Uterus (tissue), 4 donors: ENCODE measurements at places on chromosomes 7 and 10.

DNA sequence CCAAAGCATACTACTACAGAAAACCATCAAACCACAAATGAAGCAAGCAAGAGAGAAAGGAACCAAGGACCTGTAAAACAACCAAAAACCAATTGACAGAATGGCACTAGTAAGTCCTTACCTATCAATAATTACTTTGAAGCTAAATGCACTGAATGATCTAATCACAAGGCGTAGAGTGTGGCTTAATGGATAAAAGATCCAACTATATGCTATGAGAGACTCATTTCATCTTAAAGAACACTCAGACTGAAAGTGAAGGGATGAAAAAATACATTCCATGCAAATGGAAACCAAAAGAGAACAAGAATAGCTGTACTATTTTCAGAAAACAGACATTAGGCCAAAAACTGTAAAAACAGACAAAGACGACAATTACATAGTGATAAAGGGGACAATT lies 70.7 kb downstream of the CRPPA start:
- DNase-seq, result no peak

GRCh38 chr10:49520122-49520775 lies 18.7 kb downstream of the ERCC6 start:
- DNase-seq, result no peak

DNA sequence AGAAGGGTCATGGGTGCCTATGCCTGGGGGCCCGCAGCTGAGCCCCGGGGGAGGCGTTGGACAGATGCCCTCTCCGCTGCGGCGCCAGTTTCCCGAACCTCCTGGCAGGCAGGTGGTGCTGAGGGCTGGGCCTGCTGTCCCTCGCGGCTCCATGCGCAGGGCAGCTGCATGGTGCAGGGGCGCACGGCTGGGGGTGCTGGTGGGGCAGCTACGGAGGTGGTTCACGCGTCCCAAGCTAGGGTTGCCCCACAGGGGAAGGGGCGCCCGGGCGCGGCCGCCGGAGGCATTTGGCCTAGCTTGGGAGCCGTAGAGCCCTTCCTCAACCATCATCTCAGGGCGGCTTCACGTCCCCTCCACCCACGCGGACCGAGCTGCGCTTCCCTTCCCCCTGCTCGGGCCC lies 146.0 kb downstream of the CCDC201 start:
- no peak for DNase-seq

GRCh38 chr7:115924411-115924810 lies 106.2 kb downstream of the TFEC start:
- DNase-seq, result no peak

- no peak for DNase-seq
Observed at GRCh38 chr10:101018600-101019439, 12.1 kb downstream of the PDZD7 start.

GRCh38 chr10:102642736-102643335 lies 1.4 kb upstream of the TRIM8 start:
- DNase-seq, result peak; percentile 75

DNA sequence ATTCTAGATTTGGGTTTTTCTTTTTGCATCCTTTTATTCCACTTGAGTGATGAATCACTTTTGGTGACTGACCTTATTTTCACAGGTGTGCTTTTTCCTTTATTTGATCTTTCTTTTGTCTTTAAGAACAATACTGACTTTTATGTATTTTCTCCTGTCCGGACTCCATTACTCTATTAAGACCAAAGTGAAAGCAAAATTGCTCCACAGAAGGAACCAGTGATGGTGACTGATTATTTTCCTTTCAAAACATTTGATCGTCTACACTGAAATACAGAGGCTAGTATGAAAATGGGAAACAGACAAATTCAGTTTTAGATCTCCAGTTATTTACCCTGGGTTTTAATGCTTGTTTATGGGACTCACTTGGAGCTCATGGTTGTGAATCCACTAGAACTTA lies 15.5 kb downstream of the EXOC4 start:
- DNase-seq, result no peak

GRCh38 chr10:102802920-102803534 lies 34.2 kb downstream of the CYP17A1 start:
- peak; percentile 70 for DNase-seq

- DNase-seq, result no peak
Observed at GRCh38 chr10:119801176-119801575, 71.5 kb downstream of the MCMBP start.

DNA sequence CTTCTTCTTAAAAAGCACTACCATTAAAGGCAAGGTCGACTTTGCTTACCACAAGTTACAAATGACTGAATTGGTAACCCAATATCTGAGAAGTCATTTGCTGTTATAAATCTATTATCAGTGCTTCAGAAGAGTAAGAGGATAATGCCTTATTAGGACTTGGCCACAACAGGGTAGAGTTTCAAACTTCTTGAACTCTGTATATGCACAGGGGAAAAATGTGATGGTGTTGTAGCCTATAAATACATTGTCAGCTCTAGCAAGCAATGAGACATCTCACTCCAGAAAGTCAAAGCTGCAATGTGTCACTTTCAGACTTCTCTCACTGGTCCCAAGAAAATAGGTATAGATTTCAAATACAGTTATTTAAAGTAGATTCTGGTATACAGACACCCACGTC lies 9.3 kb downstream of the TFEC start:
- no peak for DNase-seq

GRCh38 chr10:32171204-32171603 lies 115.0 kb upstream of the KIF5B start:
- DNase-seq, result no peak

GRCh38 chr7:18213652-18214051 lies 186.0 kb upstream of the PRPS1L1 start:
- DNase-seq, result no peak

DNA sequence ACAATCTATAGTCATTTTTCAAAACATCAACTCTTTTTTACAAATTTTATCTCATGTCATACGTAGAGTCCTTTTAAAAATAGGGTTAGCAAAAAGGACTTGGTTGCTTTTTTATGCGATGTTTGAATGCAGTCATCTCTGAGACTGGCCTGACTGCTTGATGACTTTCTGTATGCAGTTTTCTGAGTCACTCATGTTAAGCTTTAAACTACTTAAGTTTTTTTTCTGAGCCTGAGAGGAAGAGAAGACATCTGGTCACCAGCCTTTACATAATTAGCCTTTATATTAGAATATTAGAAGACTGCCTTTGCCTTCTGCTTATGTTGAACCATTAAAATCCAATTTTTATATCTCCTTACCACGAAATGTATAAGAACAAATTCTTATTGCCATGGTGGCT lies 834.4 kb upstream of the MBL2 start:
- DNase-seq, result no peak

- no peak for DNase-seq
Observed at GRCh38 chr10:6313111-6313895, 110.6 kb downstream of the PFKFB3 start.

DNA sequence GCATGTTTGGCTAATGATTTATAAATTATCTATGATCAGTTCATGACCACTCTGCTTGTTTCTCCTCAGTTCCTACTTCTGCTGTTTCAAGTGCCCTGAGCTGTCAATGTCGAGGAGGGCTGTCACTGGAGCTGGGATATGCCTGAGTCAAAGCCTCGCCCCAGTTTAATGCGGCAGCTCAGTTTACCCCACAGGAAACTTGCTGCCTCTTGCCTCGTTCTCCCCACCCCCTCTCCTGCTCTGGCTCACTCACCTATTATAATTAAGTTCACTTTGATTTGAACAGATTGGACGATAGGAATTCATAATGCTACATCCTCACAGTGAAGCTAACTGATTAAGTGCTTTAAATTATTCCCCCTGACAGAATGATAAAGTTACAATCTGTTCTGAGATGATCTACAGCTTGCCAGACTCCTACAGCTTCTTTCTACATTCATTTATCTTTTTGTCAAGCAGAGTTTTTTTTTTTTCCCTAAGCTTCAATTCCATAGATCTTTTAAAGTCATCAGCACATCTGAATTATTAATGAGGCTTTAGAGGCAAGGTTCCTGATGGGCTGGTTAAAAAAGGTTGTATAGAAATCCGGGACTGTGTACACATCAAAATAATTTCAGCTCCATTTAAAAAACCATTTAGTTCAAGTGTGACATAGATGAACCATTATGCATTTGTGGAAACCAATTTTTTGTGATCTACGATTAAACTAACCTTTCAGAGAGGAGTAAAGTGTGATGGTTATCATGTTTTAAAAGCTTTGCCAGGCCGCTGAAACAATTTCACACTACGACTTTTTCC lies 758.3 kb downstream of the KCNMA1 start:
- DNase-seq, result no peak

DNA sequence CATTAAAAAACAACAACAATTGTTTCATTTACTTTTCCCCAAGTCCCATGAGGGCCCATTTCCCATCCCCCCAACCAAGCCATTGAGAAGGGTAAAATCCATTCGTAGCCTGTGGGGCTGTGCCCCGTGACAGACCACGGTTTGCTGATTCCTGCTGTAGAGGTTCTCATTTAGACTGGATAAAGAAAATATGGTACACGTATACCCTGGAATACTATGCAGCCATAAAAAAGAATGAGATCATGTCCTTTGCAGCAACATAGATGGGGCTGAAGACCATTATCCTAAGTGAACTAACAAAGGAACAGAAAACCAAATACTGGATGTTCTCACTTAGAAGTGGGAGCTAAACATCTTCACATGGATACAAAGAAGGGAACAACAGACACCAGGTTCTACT lies 44.9 kb downstream of the ZNF783 start:
- no peak for DNase-seq

GRCh38 chr7:105866102-105866801 lies 10.1 kb downstream of the ATXN7L1 start:
- DNase-seq, result no peak

- DNase-seq, result no peak
Observed at GRCh38 chr10:81019029-81019890, 481.6 kb downstream of the SH2D4B start.

GRCh38 chr10:62873866-62874265 lies 57.7 kb upstream of the EGR2 start:
- no peak for DNase-seq

DNA sequence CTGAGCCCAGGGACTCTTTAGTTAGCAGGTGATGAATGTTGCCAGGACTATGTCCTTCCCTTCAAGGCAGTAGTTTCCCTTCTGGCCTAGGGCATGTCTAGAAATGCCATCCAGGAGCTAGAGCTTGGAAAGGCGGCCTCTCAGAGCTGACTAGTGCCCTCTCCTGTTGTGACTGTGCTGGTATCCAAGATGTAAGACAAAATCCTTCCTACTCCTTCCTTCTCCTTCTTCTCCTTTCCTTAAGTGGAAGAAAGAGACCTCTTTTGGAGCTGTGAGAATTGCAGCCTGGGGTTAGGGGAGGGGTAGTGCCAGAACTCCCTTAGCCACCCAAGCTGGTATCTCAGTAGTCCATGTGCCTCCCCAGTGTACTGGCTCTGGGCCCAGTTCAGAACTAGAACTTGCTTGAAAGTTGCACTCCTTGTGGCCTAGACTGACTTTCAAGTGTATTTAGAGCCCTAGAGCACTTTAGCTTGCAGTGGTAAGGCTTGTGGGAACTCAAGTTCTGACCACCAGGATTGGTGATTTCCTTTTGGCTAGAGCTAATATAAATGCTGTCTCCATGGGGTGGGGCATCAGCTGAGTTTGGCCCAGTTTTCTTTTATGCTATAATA lies 118.8 kb downstream of the NPSR1 start:
- DNase-seq, result no peak

DNA sequence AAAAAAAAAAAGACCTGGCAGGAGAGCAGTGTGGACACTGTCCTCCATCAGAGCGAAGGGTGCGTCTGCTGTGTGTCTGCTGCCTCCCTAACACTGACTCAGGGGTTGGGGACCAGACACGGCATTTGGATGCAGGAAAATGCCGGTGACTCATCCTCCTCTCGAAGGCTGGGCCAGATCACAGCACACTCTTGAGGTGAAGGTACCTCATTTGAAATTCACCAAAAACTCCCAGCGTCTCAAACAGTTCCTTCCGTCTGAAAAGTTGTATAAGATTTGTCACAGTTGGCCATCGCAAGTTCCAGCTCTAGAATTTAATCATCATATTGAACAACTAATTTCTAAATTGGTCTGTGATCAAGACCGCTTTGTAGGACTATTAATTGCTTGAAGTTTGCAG lies 118.1 kb upstream of the LYZL2 start:
- no peak for DNase-seq

DNA sequence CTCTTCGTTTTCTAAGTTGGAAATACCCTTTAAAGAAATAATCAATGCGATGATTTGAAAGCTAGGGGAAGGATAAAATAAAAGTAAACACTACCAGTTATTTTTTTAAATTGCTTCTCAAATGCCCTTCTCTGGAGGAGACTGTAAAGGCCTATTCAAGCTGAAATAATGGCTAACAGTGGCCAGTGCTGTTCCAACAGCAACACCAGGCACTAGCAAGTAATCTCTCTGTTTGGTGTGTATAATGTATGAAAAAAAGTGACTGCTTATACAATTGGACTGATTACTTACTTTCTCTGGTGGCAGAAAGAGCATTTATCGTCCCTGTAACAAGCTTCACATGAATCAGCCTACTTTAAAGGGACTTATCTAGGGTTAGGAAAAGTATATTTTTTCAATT lies 102.7 kb downstream of the CSTF2T start:
- DNase-seq, result no peak

GRCh38 chr7:123944395-123944794 lies 19.4 kb downstream of the SPAM1 start:
- no peak for DNase-seq

DNA sequence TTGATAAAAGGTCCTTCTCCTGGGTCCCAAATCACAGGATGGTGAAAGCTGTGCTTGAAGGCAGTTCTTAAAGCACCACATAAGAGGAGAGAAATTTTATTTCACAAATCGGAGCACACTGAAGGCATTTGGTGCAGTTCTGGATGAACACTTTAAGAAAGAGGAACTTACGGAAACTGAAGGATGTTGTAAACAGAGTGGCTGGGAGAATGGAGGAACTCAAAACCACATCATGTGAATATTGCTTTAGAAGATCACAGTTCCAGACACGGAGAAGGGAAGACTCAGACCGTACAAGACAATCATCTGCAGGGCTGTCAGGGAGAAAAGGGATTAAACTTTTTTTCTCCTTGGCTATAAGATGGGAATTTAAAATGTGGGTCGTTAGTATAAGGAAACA lies 9.0 kb upstream of the GPR141 start:
- no peak for DNase-seq

DNA sequence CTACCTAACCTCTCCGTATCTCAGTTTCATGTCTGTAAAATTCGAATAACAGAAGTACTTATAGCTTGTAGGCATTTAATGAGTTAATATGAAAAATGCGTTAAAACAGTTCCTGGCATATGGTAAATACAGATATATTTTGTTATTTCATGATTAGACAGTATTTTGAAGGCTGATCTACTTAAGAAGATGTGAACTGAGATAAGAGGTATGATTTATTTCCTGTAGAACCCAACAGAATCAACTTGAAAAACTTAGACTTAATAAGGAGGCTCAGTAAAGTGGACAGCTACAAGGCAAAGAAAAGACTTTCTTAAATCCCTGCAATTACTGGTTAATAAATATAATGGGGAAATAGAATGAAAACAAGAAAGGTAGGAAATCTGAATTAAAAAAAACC lies 103.3 kb downstream of the FANK1 start:
- no peak for DNase-seq

DNA sequence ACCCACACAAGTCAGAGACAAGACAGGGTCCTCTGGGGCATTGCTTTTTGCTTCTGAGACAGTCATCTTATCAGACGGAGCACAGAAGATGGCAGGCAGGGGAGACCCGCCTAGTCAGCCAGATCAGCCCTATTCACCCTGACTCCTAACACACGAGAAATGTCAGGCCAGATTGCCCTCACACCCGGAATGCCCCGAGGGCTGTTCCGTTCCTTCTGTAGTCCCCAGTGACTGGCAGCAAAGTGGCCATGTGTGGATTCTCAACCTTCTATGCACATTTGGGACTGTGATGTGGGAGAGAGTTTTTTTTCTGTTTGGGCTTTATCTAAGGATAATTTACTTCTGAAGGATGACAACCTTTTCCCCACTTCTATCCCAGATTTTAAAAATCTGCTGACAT lies 35.5 kb upstream of the TBX20 start:
- no peak for DNase-seq
